ENCODE measurements at places on chromosomes 4 and X. TPM values are rescaled to one million over a fixed set of nuclear protein-coding genes. Genes with fewer than 3 reads are reported as not detected.

Gene DUSP21
- not detected for polyA plus RNA-seq

Gene RGN
- not detected for polyA plus RNA-seq

Gene BEX2
- polyA plus RNA-seq = 6.5 TPM

GRCh38 chr4:40254608-40255392 lies 58.0 kb downstream of the RHOH start:
- peak; percentile 32 for DNase-seq
